ENCODE measurements at places on chromosomes 6 and 20. TPM values are rescaled to one million over a fixed set of nuclear protein-coding genes. Genes with fewer than 3 reads are reported as not detected.

The ARMH2 gene
- 1.6 TPM for total RNA-seq

The APCDD1L gene
- not detected for total RNA-seq

The STMND1 gene
- total RNA-seq = not detected

The SLA2 gene
- total RNA-seq = 103 TPM

The FOXA2 gene
- not detected for total RNA-seq

The CENPB gene
- total RNA-seq = 65.7 TPM

The PRIM2 gene
- total RNA-seq = 29.3 TPM

The PKIB gene
- 0.78 TPM for total RNA-seq

The SLC2A10 gene
- not detected for total RNA-seq

The OR2J1 gene
- not detected for total RNA-seq

The CHMP4B gene
- total RNA-seq = 75.7 TPM

The MCHR2 gene
- not detected for total RNA-seq

The SLC44A4 gene
- not detected for total RNA-seq

The PTCHD4 gene
- total RNA-seq = not detected

The SLC24A3 gene
- total RNA-seq = not detected

The ARFGEF3 gene
- total RNA-seq = 0.28 TPM

The LAMP5 gene
- total RNA-seq = not detected

The XKR7 gene
- total RNA-seq = not detected

The HLA-DQA2 gene
- not detected for total RNA-seq

All from activated naive CD8-positive, alpha-beta T cell treated with anti-CD3 and anti-CD28 coated beads, Interleukin-2, amount 10 ng/mL, durations not matched to agents 7 days and 5 days (primary cell).